A549 treated with Hydrocortisone at 1 μM for 4 hours (cell line): ENCODE measurements at places on chromosomes 4 and X. TPM values are rescaled to one million over a fixed set of nuclear protein-coding genes. Genes with fewer than 3 reads are reported as not detected.

The PRDM5 gene
- total RNA-seq, result 2.7 to 5.3 TPM (median 3.8 TPM) in 5 replicates

The PCDH18 gene
- not detected in 5 replicates for total RNA-seq

The ARR3 gene
- total RNA-seq, result not detected in 5 replicates

The VSIG4 gene
- not detected in 5 replicates for total RNA-seq

The GLRA3 gene
- 0.01 TPM in 1 of 5 replicates, not detected in the others for total RNA-seq

The CYLC1 gene
- not detected in 5 replicates for total RNA-seq

The DCAF8L1 gene
- not detected in 5 replicates for total RNA-seq

The SPANXA2 gene
- total RNA-seq, result 0.20 to 0.23 TPM in 2 of 5 replicates, not detected in the others
